Midbrain (tissue), 1 donor: ENCODE measurements at places on chromosomes 1 and 21.

- no peak for DNase-seq
Measured at GRCh38 chr1:199856216-199856780, 171.2 kb upstream of the NR5A2 start.

- DNase-seq, result no peak
Measured at GRCh38 chr21:17636711-17637110, 24.0 kb upstream of the BTG3 start.

DNA sequence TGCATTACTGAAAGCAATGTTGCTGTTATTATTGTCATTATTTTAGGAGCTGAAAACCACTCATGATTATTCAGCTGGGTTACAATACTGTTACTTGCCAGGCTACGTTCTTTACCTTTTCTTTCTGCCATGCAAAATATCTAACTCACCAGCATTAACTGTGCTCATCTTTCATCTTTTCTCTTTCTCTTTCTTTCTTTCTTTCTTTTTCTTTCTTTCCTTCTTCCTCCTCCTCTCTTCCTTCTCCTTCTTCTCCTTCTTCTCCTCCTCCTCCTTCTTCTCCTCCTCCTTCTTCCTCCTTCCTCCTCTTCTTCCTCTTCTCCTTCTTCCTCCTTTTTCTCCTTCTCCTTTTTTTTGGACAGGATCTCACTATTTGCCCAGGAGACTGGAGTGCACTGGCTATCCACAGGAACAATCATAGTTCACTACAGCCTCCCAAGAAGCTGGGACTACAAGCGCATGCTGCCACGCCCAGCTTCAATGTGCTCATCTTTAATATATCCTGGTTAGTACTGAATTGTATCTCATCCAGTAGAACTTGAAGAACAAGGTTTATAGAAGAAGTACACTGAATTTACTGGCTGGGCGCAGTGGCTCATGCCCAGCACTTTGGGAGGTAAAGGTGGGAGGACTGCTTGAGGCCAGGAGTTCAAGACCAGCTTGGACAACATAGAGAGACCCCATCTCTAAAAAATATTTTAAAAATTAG is 6.9 kb upstream of the ZMYM4 start:
- DNase-seq, result no peak

DNA sequence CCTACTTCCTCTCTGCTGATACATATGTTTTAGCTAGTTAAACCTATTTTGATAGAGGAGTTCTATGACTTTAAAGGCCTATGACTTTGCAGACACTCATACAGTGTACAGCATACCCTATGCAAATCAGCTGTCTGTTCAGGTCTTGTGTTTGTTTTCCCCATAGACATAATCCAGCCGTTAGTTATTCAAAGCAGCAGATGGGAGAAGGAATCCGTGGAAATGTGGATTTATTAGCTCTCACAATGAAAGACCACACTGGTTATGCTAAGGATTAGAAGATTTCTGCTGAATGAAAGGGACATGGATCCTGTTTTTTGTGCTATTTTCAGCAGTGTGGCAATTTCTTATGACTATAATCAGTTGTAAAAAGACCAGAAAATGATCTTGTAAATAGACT is 59.8 kb downstream of the MAST2 start:
- DNase-seq, result no peak

DNA sequence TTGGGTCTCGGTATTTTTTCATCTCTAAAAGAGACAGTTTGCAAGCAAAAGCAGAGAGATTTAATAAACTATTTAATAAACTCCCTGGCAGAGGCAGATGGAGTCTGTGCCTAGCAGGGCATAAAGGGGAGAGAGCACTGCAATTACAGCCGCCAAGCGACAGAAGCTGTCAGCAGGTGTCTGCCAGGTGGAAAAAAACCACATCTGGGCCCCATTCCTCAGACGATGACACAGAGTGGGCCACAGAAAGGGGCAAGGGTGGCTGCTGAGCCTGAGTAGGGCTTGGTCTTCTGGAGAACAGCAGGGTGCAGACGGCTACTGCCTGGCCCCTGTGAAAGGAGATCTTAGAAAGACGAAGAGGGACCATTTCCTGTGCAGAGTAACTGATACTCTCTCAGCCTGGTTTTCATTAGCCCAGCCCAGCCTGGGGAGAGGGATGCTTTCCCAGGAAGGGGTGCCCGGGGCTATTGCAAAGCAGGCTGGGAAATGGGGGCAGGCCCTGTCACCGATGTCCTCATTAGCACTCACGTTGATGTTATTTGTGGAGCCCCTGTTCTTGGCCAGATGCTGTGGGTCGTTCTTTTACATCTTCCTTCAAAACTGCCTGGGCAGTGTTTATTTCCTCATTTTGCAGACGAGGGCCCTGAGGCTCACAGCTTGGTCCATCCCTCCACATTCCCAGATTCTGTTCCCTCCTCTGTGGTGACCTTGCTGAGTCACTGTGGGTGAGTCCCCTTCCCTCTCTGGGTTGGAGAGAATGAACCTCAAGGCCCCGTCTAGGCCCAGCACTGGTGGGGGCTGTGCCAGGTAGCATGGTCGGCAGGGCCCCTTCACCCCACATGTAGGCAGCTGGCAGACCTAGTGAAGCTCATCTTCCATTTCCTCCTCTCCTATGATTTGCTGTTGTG is 472.7 kb downstream of the PTPRU start:
- no peak for DNase-seq

- no peak for DNase-seq
Measured at GRCh38 chr1:175148068-175148467, 44.5 kb downstream of the KIAA0040 start.

DNA sequence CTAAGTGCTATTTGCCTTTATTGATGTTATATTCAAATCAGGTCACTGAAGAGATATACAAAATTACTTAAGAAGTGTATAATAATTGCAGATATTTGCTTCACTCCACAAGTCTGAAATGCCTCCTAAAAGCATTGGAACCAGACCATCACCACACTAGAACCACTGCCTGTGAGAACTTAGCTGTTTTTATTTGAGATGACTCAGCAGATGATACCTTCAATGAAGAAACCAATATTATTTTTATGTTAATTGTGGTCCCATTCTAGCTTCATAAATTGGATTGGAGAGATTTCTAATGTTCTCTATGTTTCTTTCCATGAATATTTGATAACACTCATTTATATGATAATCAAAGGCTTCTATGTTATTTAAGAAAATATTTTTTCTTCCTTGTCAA is 740.6 kb downstream of the KCNT2 start:
- DNase-seq, result no peak

DNA sequence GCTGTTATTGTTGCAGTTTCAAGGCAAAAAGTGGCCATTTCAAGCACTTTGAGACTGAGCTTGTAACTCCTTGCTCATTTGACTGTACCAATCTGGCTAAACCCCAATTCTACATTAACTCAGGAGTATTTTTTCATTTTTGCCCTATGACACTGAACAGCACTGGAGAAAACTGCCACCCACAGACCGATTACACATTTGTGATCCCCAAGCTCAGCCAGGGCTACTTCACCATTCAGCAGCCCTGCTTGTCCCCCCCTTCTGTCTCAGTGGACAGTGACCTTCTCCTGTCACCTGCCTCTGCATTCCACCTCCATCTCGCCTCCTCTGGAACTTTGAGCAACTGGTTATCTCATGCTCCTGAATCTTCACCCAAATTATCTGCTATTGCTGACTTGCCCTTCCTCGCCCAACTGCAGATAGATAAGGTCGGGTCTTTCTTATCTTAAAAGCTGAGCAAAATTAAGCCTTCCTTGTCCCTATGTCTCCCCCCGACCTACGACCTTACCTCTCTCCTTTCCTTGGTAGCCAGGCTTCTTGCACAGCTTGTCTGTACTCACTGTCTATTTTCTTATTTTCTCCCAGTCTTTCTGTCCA is 25.3 kb downstream of the SPATA46 start:
- no peak for DNase-seq

DNA sequence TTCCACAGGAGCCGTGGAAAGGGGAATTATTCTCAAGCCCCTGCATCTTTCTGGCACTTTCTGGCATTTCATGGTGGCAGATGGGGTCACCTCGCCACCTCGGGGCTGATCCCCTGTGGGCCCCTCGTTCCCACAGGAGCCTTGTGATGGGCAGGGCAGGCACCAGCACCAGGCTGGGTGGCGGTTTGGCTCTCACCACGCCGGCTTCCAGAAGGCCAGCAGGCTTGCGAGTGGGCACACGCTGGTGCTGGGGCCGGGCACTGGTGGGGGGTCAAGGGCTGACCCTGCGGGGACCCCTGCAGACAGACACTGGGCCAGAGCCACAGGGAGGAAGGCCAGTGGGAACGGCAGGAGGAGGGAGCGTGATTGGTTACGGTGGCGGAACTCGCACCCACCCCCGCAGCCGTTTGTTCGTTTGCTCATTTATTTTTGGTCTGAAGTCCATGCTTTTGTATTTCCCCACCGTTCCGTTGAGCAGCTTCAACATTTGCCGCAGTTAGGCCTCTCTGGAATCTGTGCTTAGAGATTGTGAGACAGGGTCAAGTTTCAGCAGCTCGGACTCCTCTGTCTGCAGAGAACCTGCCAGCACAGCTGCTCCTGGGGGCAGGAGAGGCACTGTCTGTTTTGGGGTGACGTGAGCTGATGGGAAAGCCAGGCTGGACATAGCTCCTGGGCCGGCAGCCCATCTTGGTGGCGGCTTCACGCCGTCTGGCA is 5.3 kb downstream of the COL18A1 start:
- DNase-seq, result no peak

DNA sequence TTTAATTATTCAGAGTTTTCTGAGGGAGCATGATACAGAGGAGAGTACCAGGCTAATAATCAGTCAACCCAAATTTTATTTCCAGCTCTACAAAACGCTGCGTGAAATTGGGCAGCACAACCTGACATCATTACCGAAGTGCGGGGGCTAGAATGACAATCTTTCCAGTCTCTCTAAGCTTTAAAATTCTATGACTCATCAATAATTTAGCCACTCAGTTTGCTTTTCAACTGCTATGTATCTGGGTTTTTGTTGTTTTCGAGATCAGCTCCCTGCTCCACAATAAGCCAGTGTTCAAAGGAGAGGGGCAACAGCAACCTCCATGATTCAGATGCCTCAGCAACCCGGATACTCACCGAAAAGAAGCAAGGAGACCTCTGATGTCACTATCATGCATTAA is 13.9 kb downstream of the SORT1 start:
- peak; percentile 16 for DNase-seq

GRCh38 chr1:236458996-236459395 is 64.8 kb upstream of the LGALS8 start:
- DNase-seq, result no peak

- DNase-seq, result no peak
Measured at GRCh38 chr1:154478013-154478412, 24.0 kb upstream of the TDRD10 start.

DNA sequence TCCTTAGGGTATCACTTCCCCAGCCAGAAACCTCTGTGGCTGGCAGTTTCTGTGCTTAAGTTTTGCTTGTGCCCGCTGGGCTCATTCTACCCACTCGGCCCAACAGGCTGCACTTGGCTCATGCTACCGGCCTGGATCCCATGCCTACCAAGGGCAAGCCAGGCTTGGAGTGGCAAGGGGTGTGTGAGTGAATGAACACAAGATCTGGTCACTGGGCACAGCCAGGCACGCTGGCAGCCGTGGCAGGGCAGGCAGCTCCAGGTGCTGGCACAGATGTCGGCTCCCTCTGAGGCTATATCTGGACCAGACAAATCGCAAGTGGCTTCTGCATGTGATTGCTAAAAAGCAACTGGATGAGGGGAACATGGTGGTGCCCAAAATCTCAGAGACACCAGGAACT is 740.5 kb upstream of the B3GALT2 start:
- no peak for DNase-seq

- no peak for DNase-seq
Measured at GRCh38 chr1:36411674-36412648, 14.3 kb upstream of the LSM10 start.

DNA sequence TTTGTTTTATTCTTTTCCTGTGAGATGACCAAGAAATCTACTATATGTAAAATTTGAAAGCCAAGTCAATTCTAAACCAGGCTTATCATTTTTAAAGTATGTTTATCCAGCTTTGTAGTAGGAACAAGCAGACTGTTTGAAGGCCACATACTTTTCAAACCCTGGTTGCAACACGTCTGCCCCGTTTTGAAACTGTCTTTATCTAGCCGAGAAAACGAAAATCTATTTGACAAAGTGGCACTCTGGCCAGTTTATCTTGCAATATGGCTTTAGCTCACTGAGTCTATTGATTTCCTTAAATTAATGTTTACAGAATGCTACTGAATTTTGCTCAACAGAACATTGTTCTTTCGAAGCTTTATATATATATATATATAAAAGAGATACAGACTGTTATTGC is 39.7 kb downstream of the PROX1 start:
- no peak for DNase-seq

- DNase-seq, result no peak
Measured at GRCh38 chr21:21713651-21714180, 715.5 kb downstream of the NCAM2 start.

- no peak for DNase-seq
Measured at GRCh38 chr1:56188221-56188620, 391.1 kb downstream of the PLPP3 start.

DNA sequence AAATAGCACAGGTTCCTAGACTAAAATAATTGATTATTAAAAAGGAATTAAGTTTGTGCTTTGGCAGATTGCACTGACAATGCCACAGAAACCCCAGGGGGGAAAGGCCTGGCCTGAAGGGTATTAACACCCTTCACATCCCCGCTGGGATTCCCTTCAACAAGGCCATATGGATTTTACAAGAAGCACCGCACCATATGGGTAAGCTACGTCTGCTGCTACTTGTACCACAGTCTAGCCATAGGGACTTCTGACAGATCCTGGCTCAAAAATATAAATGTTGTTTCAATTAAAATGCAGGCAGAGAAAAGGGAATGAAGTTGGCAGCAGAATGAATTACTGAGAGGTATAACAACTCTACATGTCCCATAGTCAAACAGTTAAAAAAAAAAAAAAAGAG is 101.0 kb downstream of the DENND1B start:
- DNase-seq, result no peak

DNA sequence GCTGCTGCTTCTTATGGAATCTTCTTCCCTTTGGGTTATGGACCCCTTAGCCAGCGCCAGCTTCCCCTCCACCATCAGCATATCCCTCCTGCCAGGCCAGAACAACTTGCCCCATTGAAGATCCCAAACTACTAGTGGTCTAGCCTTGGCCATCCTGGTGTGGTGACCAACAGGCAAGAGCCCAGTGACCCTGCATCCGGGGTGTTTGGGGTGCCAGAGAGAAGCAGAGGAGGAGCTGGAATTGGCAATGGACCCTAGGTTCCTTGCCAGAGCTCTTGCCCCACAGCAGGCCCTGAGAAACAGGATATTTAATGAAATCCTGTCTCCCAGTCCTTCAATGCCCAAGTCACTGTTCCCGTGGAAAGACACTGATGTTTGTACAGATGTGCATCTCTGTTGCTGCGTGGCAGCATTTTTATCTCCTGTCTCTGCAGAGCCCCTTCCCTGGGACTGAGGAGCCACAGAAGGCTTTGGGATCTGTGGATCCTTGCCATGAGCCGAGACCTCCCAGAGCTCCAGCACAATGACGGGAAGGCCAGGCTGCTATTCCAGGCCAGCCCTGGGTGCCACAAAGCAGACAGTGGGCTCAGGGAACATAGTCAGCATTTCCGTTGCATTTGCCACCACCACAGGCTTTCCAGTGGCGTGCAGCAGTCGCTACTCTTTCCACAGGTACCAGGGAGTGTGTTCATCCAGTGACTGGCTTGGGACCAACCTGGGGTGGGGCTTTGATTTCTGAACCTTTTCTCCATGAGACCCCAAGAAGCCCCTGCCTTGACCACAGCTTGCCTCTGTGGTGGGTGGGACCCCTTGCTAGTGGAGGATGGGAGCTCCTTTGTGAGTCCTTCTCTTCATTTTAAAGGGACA is 21.6 kb downstream of the NAV1 start:
- DNase-seq, result no peak
